ENCODE measurements at places on chromosomes 2 and 18.

DNA sequence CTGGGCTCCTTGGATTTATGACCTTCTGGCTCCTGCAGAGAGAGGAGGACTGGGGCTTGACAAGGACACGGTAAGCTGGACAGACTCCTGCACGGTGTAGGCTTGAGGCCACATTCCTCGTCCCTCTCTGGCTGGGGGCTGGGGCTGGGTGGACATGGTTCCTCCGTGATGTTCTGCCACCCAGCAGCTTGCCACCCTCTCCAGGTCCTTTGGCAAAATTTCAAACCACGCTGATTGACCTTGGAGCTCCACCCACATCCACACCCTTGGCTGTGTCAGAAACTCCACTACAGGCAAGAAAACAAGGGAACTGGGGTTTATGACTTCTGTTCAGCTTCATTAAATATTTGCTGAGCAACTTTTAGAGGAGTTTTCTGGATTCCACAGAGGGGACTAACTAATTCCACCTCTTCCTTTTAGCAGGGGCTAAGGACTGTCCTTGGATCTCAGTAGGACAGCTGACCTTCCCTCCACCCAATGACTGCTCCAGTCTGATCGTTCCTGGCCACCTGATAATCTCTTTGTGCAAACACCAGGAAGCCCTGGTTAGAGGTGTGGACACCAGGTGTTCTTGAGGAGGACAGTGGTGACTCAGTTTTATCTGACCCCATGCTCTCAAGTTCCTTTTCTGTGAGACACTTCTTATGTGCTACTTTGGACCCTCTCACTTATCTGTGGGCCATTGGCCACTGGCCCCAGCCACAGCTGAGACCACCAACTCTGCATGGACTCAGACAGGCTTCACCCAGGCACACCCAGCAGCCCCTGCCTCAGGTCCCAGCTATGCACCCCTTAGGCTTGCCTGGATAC, 29.3 kb downstream of the GPR55 start:
- peak; percentile 1 for DNase-seq

DNA sequence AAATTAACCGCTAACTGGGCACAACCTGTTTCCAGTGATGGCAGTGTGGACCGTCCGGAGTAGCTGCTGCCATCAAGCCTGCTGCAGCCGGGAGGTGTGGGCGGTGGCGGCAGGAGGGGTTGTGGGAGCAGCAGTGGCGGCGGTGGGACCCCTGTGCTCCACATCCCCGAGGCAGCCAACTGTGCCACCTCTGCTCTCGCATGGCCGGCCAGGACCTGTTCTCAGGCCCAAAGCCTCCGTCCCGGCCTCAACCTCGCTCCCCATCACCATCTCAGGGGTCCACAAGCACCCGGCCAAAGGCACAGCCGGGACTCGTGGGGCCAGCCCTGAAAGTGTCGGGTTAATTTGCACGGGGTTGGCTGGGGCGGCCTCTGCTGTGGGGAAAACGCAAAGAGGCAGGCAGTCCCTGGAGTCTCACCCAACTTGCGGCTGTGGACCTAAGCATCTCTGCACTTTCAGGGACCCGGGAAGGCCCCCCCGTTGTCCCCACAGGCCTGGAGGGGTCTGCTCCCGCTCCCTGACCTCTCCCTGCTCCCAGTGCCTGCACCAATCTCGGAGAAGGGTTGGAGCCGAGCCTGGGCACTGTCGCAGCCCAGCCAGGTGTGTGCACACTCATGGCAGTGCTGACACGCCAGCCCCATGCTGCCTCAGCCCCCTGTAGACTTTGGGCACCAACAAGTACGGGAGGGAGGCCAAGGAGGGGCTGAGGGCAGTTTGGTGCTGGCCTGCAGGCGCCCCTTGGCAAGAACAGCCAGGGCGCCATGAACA, 44.4 kb upstream of the PEX13 start:
- DNase-seq: no peak

GRCh38 chr2:220078439-220078838, 451.0 kb downstream of the SLC4A3 start:
- DNase-seq: no peak

- no peak for DNase-seq
These were observed 45.6 kb upstream of the SALL3 start for GRCh38 chr18:78934003-78934402.

GRCh38 chr2:637804-638203, 39.4 kb downstream of the TMEM18 start:
- no peak for DNase-seq

DNA sequence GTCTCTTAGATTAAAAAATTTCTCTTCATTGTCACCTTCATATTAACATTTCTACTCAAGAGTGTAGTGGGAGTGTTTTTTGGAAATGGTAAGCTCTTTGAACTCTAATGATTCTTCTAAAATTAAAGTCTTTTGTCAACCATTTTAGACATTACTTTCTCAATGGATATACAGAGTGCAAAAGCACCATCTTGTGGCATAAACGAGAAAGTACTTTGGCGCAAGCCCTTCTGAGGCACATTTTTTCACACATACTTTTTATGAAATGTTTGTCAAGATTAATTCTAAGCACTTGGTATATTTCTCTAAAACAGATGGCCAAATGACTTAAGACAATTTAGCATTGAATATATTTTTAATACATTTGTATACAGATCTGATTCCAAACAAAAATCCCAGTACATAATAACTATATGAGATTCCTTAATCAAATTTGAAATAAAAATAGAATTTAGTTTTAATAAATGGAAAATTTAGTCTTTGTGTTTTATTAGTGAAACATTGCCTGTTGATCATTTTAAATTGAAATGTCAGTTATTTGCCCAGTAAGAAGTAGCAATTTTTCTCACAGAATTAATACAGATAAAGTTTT, 63.3 kb upstream of the GALNT5 start:
- no peak for DNase-seq

- no peak for DNase-seq
These were observed 269.0 kb downstream of the TFCP2L1 start for GRCh38 chr2:121015971-121016485.

DNA sequence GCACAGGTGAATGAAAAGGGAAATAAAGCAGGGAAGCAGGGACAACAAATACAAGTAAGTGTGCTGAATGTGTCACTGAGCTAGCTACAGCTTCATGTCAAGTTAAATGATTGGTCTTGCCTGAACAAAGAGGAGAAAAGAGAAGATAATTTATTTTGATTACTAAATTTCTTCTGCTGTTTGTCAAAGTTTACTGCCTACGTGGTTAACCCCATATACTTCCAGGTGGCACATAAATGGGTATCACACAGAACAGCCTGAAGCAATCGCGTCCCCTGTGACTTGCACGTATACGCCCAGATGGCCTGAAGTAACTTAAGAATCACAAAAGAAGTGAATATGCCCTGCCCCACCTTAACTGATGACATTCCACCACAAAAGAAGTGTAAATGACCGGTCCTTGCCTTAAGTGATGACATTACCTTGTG, 434.2 kb downstream of the LRRTM4 start:
- DNase-seq: no peak

DNA sequence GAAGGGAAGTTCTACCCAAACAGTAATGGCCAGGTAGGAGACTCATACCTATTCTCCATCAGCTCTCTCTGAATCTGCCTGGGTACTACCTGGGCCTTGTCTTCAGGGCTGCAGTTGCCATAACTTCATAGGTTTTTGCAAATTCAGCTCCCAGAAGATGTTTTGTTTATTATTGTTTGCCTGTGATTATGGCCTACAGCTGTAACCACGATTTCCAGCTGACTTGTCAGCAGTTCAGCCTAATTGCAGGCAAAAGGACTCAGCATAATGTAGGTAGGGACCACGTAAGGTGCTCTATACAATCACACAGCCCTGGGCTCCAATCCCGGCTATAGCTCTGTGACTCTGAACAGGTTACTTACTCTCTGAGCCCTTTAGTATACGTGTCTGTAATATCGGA, 187.0 kb upstream of the FN1 start:
- no peak for DNase-seq

GRCh38 chr2:136891100-136891499, 125.8 kb downstream of the THSD7B start:
- DNase-seq: no peak

DNA sequence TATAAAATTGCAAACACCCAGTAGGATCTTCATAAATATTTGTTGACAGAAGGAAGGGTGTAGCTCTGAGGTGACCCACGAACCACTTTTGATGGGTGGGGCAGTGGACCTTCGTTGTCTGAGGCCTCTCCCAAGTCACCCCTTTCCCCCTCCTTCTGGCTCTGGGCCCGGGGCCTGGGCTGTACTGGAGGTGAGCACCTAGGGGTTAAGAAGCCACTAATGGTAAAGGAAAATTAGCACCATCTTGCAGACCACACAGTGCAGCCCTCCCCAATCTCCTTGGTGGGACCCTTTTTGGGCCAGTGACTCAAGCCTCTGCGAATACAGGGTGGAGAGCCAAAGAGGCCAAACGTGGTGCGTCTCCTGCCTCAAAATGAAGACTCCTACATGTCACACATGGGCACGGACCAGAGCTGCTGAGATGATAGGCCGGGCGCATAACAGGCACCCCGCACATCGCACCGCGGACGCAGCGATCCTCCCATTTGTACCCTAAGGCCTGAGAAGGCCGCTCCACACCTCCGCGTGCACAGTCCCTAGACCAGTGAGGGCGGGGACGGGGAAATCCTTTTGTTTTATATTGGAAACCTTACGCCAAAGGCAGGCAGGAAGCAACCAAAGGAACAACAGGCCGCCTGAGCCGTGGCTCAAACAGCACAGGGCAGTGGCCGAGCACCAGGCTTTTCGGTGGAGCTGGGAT, 31.9 kb upstream of the ATP6V1B1 start:
- DNase-seq: no peak

GRCh38 chr18:25927830-25928229, 162.6 kb downstream of the SS18 start:
- DNase-seq: no peak

DNA sequence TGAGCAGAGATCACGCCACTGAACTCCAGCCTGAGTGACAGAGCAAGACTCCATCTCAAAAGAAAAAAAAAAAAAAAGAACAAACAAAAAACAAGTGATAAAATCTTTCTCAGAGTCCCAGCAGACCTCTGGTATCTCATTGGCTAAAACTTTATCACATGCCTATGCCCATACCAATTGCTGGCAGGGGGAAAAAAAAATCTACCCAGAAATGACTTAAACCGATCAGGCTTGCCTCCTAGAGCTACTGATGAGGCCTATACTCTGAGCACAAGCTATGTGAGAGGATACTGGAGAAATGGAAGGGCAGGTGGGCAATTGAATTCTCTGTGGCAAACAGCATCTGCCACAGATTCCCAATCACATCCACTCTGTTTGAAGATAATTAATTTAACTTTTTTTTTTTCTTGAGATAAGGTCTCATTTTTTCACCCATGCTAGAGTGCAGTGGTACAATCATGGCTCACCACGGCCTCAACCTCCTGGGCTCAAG, 49.0 kb downstream of the FBXO36 start:
- DNase-seq: no peak

DNA sequence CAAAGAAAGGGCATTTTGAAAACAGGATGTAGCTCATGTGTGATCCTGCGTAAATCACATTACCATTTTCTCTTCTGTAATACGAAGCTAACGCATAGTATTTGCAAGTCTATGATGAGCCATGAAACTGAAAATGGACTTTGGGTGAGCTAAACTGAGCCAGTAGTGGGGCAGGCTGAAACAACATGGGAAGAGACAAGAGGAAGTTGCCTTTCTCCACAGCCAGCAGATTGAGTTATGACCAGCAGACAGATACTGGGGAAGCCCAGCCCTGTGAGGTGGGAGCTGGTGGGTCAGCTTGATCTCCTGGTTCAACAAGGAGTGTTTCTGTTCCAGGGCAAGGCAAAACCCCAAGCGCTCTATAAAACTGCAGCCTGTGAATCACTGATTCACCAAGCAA, 11.8 kb downstream of the CYRIA start:
- no peak for DNase-seq

- peak; percentile 78 for DNase-seq
These were observed at the start of gene ZSWIM2 for GRCh38 chr2:186848873-186849578. ZSWIM2 (minus strand) TSS chr2:186849170; CDS start chr2:186849130, 40 bp downstream.

GRCh38 chr2:134138115-134138514, 115.8 kb upstream of the MGAT5 start:
- no peak for DNase-seq

DNA sequence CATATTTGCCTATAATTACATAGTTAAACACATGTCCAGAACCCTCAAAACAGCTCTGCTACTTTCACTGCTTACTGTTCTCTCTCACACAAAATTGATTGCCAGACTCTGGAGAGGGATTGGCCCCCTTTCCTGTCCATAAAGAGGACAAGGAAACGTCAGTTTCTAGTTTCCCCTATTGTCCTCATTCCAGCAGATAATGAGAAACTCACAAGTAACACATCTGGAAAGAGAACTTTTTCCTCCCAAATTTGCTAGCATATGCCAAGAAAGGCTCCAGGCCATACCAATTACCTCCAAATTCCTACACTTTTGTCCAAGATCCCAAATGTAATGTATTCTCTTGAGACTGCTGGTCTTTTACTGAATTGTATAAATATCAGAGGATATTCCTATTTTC, 200.5 kb downstream of the EXOC6B start:
- DNase-seq: no peak

- peak; percentile 79 for DNase-seq
These were observed 66.6 kb downstream of the CTIF start for GRCh38 chr18:48605408-48605845.

- DNase-seq: no peak
These were observed 8.9 kb upstream of the ASB18 start for GRCh38 chr2:236273126-236273525.

DNA sequence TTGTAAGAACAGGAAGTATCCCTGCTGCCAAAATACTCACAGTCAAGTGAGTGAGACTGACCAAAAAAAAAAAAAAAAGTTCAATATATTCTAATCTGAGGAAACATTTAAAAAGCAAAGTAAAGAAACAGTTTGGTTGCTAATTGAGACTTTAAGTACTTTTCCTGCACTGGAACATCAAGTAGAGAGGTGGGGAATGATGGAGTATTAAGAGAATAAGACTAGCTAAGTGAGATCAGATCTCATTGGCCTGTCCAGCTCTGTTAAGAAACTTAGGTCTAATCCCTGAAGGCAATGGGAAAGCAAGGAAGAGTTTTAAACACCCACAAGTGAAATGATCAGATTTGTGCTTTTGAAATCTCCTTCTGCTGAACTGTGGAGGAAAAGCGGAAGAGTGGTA, 27.8 kb upstream of the MAP4K3 start:
- no peak for DNase-seq

- DNase-seq: no peak
These were observed 58.7 kb upstream of the MYCN start for GRCh38 chr2:15881676-15882075.

DNA sequence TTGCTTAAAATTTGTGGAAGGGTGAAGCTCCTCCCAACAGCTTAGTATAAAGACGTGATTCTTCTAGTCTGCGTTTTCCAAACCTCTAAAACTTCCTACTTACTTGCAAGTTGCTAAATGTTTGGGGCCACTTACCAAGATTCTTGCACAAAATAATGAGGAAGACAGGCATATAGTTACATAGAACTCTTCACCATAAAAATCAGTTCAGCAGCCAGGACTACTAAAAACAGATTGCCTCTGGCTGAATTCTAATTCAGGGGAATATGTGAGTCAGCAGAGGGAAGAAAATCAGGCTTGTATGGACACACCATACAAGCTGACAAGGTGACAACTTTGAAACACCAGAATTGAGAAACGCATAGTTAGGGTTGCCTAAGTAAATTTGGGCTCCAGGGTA, 2.8 kb upstream of the PEX13 start:
- no peak for DNase-seq
